ENCODE measurements at places on chromosomes 5 and 9.

DNA sequence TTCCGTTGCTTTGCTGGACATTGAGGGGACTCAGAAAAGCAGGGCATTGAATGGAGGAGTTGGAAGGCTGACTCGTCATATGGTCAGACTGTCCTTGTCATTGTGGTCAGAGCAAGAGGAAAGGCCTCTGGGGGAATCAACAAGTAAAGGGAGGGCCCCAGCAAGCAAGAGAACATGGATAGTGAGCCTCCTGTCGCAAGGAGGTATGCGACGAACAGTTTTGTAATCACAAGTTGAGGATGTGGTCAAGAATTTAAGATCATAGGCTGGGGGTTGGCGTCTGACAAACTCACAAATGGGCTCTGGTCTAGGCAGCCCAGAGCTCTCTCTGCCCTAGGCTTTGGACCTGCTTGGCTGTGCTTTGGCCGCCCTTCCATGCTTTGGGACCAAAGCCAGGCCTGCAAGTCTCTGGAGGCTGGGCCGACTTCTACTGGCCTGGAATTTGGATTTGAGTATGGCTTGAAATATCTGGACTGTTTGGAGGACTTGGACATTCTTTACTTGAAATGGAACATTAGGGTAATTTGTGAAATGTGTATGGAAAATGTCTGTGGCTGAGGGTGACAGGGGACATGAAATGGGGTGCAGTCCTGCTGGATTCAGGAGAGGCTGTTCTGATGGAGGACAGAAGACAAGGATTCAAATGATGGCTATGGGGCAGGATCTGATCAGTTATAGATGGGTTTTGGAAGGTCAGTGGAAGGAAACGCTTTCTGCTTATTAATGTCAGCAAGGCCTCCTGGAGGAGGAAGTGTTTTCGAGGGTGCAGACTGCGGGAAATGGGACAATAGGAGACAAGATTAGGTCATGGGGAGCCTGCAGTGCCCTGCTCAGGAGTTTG, 19.2 kb upstream of the NDST1 start:
- no peak for DNase-seq

- no peak for DNase-seq
These were observed 893.5 kb upstream of the EDIL3 start for GRCh38 chr5:85278193-85278592.

DNA sequence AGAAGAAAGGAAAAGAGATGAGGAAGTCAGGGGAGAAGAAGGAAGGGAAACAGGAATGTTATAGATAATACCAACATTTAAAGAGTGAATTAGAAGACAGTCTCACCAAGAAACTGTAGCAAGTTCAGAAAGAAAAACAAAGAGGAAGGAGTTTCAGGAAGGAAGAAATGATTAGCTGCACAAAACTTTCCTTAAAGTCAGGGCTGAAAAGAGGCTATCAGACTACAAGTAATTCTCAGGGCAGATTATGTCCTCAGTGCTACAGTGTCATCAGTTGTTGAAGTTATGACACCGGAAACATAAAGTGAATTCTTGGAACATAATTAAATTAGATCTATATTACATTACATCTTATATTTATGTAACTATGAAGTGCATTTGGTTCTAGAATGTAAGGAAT, 226.9 kb downstream of the ARRDC3 start:
- no peak for DNase-seq

- no peak for DNase-seq
These were observed 84.5 kb downstream of the HAPLN1 start for GRCh38 chr5:83636156-83636555.

DNA sequence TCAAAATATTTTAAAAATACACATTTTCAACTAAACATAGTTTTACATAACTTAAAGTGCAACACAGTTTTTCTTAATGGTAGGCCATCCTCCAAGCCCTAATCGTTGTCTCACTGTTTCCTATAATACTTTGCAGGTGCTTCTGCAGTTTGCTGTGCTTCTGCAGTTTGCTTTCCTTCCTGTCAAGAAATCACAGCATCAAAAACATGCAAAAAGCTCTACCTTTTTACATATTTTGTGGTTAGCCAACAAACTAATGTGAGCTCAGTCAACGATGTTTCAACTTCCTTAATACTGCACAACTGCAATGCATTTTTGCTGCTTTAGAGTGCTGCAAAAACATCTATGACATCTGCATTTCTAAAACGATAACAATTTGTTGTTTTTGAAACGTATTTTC, 25.2 kb downstream of the EMB start:
- DNase-seq: no peak

DNA sequence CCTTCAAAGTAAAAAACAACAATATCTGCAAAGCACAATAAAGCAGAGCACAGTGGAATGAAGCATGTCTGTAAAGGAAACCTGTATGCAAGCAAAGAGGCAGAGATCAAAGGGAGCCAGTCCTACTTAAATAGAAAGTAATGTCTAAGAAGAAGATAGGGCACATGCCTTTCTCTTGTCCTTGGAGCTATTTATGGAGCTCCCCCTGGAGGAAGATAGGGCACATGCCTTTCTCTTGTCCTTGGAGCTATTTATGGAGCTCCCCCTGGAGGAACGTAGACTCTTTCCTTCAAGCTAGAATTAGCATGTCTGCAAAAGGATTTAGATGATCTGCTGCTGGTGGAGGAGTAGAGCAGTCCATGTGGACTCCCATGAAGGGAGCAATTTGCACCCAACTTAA, 168.1 kb upstream of the RASEF start:
- DNase-seq: no peak

GRCh38 chr5:74942622-74943286, 76.6 kb upstream of the FAM169A start:
- no peak for DNase-seq

- no peak for DNase-seq
These were observed 88.1 kb upstream of the EPB41L4B start for GRCh38 chr9:109408759-109409462.

DNA sequence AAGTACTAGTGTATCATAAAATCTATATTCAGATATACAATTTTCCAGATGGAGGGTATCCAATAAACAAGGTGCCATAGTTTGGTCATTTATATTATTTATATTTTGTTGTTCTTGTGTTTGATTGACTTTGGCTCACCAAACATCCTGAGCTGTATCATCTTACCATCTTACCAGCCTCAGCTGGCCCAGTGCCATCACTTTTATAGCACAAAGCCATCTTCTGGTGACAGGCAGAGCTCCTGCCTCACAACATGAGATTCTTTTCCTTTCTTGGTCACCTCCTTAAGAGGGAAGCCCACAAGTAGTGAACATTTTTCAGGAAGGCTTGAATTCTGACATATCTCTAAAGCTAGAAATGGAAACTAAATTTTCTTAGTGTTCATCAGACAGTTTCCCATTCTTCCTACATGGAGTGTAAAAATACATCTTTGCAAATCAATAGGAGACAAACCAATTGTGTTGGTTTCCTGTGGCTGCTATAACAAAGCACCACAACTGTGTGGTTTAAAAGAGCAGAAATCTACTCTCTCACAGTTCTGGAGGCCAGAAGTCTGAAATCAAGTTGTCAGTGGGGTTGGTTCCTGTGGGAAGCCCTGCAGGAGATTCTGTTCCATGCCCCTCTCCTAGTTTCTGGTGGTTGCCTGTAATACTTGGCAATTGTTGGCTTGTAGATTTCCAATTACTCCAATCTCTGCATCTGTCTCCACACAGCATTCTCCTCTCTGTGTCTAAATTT, 341.8 kb downstream of the MAN2A1 start:
- DNase-seq: no peak

- DNase-seq: no peak
These were observed 93.6 kb downstream of the NR3C1 start for GRCh38 chr5:143309661-143310431.

DNA sequence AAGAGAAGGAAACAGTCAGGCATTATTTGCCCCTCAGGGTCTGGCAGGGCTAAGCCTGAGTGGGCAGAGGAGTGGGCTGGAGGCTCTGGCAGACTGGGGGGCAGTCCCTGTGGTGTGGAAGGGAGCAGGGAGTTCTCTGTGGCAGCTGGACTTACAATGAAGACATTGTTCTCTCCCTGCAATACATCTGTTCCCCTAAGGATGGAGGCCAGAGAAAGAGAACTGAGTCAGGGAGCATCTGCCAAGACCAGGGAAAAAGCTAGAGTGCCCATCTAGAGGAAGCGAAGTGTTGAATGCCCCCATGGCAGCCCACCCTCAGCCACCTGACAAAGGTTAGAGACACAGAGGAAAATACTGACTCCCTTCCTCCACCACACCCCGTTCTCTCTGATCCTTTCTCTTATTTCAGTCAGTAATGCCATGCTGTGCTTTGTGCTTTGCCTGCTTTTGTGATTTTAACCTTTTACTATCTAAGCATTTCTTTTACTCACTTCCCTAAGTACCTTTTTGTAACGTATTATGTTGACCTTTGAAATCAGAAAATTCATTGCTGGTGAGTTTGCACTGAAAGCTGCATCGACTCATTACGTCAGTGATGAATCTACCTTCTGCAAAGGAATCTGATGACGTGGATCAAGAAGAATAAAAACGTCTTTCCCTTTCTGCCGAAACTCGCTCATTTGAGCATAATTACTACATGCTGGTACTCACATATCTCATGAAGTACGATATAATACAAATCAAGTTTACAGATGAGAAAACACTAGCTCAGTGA, 76.0 kb downstream of the ACTL7B start:
- DNase-seq: no peak

- peak; percentile 3 for DNase-seq
These were observed 29.0 kb upstream of the CCNG1 start for GRCh38 chr5:163408311-163408923.

DNA sequence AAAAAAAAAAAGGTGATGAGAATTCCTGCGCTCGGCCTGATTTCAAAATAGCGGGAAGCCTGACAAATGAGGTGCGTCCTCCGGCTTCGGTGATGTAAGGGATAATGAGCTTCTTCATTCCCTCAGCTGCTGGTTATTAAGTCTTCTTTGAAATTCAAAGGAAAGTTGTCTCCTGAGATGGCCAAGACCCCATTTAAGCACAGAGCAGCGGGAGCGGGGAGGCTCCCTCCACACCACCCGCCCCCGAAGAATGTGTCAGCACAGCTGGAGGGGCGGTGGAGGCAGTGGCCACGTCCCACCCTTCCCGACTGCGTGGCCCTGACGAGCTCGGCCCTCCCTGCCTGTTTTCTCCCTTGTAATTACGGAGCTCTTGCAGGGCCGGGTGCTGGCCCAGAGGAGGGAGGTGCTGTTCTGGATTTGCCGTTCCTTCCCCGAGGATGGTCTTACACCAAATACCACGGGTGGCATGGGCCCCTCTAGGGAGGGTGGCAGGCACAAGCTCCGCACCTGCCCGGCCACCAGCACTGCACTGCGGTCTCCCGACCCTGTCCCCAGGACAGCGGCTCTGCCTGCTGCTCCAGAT, 31.0 kb downstream of the SLC9A3 start:
- DNase-seq: no peak

GRCh38 chr5:1743769-1744085, 55.9 kb downstream of the MRPL36 start:
- DNase-seq: no peak

DNA sequence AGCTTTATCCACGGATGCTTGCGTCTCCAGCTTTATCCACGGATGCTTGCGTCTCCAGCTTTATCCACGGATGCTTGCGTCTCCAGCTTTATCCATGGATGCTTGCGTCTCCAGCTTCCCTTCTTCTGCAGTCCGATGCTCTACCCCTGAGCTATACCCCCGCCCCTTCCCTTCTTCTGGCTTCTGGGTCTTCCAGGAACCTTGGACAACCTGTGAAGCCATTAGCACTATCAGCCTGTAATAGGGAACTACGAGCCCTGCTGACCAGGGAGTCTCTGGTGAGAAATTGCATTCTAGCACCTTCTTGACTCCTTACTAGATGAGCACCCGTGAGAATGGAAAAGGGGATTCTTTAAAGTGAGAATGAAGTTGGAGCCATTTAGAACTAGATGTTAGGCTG, 39.1 kb upstream of the SH3PXD2B start:
- DNase-seq: no peak

DNA sequence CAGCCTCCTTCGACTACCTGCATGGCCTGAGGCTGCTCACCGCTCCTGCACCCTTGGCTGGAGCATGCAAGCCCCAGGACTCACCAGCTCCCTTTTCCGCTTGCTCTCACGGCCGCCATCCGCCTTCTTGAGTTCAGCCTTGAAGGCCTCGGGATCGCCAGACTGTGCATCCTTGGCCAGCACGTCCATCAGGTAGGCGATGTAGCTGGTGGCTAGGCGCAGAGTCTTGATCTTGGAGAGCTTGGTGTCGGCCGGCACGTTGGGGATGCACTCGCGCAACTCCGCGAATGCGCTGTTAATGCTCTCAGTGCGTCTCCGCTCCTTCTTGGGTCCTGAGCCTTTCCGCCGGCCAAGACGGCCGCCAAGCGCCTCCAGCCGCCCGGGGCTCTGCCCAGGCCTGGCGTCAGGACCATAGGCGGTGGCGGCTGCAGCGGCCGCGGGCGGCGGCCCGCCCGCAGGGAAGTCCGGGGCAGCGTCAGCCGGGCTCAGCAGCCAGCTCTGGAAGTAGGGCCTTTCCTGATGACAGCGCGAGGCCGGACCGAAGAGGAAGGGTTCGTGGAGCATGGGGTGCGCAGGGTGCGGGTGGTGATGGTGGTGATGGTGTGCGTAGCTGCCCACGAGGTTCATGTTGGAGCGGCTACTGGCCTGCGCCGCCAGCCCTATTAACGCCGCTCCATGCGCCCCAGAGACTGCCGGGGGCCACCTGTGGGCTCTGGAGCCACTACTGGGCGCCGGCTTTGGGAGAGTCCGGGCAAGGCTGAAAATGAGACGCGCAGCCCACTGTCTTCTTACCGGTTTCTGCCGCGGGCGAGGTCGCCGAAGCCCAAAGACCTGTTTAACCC, 424 bp downstream of the HAND1 start:
- DNase-seq: no peak

- DNase-seq: no peak
These were observed 15.7 kb downstream of the SAP30L start for GRCh38 chr5:154461531-154461930.

- DNase-seq: no peak
These were observed 285.3 kb upstream of the GRAMD2B start for GRCh38 chr5:126137891-126138280.

DNA sequence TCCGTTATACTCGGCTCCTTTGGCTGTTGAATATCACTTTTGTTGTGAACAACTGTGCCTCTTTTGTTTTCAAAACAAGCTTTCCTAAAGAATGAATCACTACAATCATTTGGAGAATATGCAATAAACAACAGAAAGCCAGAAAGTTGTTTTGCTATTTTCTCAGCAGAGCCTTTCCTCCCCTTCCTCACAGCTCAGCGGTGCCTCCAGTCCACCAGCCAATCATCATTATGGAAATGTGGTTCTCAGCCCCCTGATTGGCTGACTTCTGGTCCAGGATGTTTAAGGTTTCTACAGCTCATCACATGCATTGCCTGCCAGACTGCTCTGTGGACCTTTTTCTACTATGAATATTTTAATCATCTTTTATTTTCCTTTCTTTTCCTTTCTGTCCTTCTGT, 9.1 kb upstream of the ZNF608 start:
- peak; percentile 40 for DNase-seq

- DNase-seq: no peak
These were observed 344.9 kb upstream of the PAPPA start for GRCh38 chr9:115808695-115809094.

DNA sequence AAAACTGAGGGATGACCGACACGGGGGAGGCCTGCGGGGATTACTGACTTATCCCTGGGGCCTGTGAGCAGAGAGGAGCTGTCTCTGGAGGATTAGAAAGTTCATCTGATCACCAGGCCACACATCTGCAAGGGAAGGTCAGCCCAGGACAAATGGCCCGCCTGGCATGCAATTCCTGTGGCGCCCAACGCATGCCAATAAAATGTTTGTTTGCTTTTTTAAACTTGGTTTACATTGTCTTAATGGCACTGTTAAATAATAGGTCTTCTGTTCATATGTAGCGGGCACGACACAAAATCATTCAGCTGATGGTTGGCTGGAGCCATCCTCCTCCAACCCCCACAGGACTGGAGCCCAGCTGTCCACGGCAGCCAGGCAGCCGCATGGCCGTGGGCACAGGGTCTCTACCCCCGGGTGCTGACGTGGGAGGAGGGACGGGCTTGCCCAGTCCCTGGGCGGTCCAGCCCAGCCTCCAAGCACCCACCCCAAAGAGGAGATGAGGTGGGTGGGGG, 41.0 kb upstream of the SLC12A7 start:
- DNase-seq: no peak
